ENCODE measurements at places on chromosomes 1 and 21.

GRCh38 chr1:36088577-36089392 lies at the start of gene ADPRS:
Gene ADPRS (plus strand): TSS chr1:36088892. CDS start chr1:36088905, 13 bp downstream.
- H3K27ac ChIP-seq = peak within 1 kb of the TSS; percentile 82
- H3K4me3 ChIP-seq = peak within 1 kb of the TSS; percentile 99
- no peaks in the 10 kb centered on the region for H3K27me3 ChIP-seq
- H3K4me1 ChIP-seq = no peaks in the 10 kb centered on the region
- H3K36me3 ChIP-seq = peaks cover 13% of the 10 kb centered on the region
- DNase-seq = peak; percentile 53

GRCh38 chr1:237976331-237976730 lies 85.6 kb upstream of the ZP4 start:
- no peak for DNase-seq
- H3K27me3 ChIP-seq = no peaks in the 10 kb centered on the region
- H3K4me3 ChIP-seq = no peak overlapping the region
- H3K27ac ChIP-seq = no peak overlapping the region
- no peaks in the 10 kb centered on the region for H3K4me1 ChIP-seq
- no peaks in the 10 kb centered on the region for H3K36me3 ChIP-seq

GRCh38 chr1:57848406-57848805 lies 424.5 kb upstream of the DAB1 start:
- H3K4me1 ChIP-seq = no peaks in the 10 kb centered on the region
- H3K27ac ChIP-seq = no peak overlapping the region

- no peak overlapping the region for H3K27ac ChIP-seq
- H3K36me3 ChIP-seq = no peaks in the 10 kb centered on the region
- no peak overlapping the region for H3K4me3 ChIP-seq
- no peak for DNase-seq
- peaks cover 18% of the 10 kb centered on the region for H3K27me3 ChIP-seq
- H3K4me1 ChIP-seq = no peaks in the 10 kb centered on the region
Observed at GRCh38 chr1:38791892-38792291, 67.7 kb downstream of the RRAGC start.

DNA sequence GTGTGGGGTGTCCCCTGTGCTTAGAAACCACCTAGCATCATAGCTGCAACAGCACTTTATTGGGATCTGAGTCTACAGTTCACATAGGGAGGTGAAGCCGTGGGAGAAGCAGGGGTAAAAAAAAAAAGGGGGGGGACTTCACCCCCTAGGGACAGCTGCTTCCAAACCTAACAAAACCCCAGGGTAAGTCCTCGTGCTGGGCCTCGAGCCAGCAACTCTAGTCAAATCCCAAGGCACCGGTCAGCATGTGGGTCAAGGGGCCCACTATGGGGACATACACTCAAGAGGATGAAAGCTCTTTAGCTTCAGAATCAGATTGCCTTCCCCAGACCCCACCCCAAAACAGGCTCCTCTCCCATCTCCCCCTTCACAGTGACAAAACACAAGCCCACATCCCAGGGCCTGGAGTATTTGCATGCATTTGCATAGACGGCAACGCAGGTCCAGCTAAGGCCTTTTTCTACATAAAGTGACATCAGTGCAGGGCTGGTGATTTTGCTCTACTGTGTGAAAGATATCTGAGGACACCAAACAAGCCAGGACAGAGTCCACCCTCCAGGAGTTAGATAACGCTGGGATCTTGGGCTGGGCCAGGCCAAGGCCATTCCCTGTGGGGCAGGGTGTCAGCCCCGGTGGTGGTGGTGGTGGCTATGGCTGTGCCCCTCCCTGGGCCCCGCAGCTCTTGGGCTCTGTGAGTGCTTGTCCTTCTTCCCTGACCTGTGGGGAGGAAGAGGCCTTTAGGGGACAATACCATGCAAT lies 8.1 kb upstream of the PMVK start:
- no peaks in the 10 kb centered on the region for H3K27me3 ChIP-seq
- no peak for DNase-seq
- H3K4me1 ChIP-seq = peaks cover 6% of the 10 kb centered on the region
- no peaks in the 10 kb centered on the region for H3K36me3 ChIP-seq
- H3K4me3 ChIP-seq = no peak overlapping the region
- H3K27ac ChIP-seq = no peak overlapping the region

GRCh38 chr1:177274687-177275211 lies 104.0 kb downstream of the BRINP2 start:
- H3K27ac ChIP-seq = no peak overlapping the region
- no peaks in the 10 kb centered on the region for H3K36me3 ChIP-seq
- no peak overlapping the region for H3K4me3 ChIP-seq
- no peaks in the 10 kb centered on the region for H3K27me3 ChIP-seq
- no peaks in the 10 kb centered on the region for H3K4me1 ChIP-seq

GRCh38 chr1:173407846-173408245 lies 69.3 kb upstream of the PRDX6 start:
- DNase-seq = no peak
- H3K27ac ChIP-seq = no peak overlapping the region
- H3K36me3 ChIP-seq = no peaks in the 10 kb centered on the region
- H3K27me3 ChIP-seq = no peaks in the 10 kb centered on the region
- no peaks in the 10 kb centered on the region for H3K4me1 ChIP-seq

DNA sequence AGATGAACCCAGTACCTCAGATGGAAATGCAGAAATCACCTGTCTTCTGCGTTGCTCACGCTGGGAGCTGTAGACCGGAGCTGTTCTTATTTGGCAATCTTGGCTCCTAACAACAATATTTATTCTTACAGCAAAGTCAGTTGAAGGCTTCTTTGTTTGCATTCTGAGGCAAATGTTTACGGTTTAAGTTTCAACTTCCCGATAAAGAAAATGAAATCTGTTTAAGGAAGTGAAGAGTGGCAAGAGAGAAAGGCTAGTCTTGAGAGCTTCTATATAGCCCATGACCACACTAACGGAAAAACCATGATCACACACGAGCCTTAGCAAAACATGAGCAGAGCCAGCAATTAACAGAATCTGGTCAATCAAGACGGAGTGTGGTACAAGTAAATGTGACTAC lies 122.6 kb upstream of the ZNHIT6 start:
- no peak for DNase-seq
- no peaks in the 10 kb centered on the region for H3K27me3 ChIP-seq
- H3K4me3 ChIP-seq = no peak overlapping the region
- no peaks in the 10 kb centered on the region for H3K4me1 ChIP-seq
- H3K27ac ChIP-seq = no peak overlapping the region

- no peaks in the 10 kb centered on the region for H3K36me3 ChIP-seq
- no peak overlapping the region for H3K4me3 ChIP-seq
- no peak overlapping the region for H3K27ac ChIP-seq
- no peaks in the 10 kb centered on the region for H3K27me3 ChIP-seq
- no peak for DNase-seq
Observed at GRCh38 chr1:231985296-231986023, 358.9 kb downstream of the DISC1 start.

- H3K36me3 ChIP-seq = no peaks in the 10 kb centered on the region
- no peak overlapping the region for H3K4me3 ChIP-seq
- H3K27ac ChIP-seq = no peak overlapping the region
- H3K27me3 ChIP-seq = no peaks in the 10 kb centered on the region
- H3K4me1 ChIP-seq = no peaks in the 10 kb centered on the region
- no peak for DNase-seq
Observed at GRCh38 chr1:201634261-201634660, 95.3 kb downstream of the NAV1 start.

DNA sequence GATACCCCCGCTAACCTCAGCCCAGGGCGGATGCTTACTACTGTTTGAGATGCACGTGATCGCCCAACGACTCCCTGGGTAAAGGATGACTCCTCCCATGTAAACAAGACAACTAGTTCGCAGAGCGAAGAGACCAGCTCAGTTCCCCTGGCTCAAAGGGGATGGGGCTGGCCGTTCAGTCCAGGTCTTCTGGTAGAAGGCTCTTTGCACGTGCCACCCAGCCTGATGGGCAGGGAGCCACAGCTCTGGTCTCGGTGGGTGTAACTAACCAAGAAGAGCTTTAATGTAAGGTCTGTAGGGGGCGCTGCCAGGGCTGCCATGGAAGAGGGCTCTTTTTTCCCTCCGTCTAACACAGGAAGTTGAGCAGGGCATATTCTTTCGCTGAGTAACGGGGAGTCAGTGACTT lies 49.4 kb upstream of the PARP1 start:
- no peak overlapping the region for H3K27ac ChIP-seq
- no peaks in the 10 kb centered on the region for H3K4me1 ChIP-seq
- H3K36me3 ChIP-seq = no peaks in the 10 kb centered on the region
- H3K4me3 ChIP-seq = no peak overlapping the region
- no peak for DNase-seq

- no peak overlapping the region for H3K4me3 ChIP-seq
- no peaks in the 10 kb centered on the region for H3K27me3 ChIP-seq
- no peaks in the 10 kb centered on the region for H3K36me3 ChIP-seq
- no peak overlapping the region for H3K27ac ChIP-seq
- no peak for DNase-seq
- H3K4me1 ChIP-seq = no peaks in the 10 kb centered on the region
Observed at GRCh38 chr21:23960769-23961168, 1646.5 kb downstream of the MRPL39 start.

DNA sequence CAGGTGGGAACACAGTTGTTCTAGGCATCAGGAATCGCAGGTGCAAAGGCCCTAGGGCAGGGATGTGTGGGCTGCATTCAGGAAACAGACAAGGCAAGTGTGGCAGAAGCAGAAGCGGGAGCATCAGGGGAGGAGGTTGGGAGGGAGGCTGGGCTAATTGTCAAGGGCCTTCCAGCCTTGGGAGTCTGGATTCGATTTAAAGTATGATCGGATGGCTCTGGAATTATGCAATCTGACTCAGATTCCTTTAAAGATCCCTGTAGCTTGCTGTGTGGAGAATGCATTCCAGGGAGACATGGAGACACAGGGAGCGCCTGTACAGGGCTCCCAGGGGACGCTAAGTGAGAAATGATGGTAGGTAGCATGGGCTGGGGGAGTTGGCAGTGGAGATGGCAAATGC lies 86.5 kb downstream of the LACTBL1 start:
- no peak for DNase-seq
- no peak overlapping the region for H3K27ac ChIP-seq
- H3K27me3 ChIP-seq = no peaks in the 10 kb centered on the region
- H3K4me1 ChIP-seq = no peaks in the 10 kb centered on the region
- H3K4me3 ChIP-seq = no peak overlapping the region

DNA sequence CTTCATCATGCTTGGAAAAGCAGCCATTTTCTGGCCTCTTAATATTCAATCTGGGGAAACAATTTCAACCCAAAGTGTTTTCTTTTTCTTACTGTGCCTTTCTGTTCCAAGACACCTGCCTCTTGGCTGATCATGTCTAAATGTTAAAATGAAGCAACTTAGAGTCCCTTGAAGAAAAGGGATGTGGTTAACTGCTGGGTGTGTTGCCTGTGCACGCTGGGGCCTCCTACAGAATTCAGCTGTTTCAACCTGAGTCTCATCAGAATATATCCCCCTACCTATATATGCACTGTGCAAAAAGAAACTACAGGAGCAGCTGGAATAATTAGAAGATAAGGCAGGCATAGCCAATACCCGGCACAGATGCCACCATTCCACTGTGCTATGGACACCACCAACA lies 222.0 kb downstream of the OMA1 start:
- DNase-seq = no peak
- H3K27ac ChIP-seq = no peak overlapping the region

DNA sequence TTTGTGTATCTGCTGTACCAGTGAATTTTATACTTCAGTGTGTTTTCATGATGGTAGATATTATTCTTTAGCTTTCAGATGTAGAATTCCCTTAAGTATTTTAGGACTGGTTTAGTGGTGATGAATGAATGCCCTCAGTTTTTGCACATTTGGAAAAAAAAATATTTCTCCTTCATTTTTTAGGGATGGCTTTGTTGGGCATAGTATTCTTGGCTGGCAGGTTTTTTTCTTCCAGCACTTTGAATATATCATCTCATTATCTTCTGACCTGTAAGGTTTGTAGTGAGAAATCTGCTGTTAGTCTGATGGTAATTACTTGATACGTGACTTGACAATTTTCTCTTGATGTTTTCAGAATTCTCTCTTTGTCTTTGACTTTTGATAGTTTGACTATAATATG lies 66.8 kb downstream of the XPR1 start:
- no peaks in the 10 kb centered on the region for H3K27me3 ChIP-seq
- no peaks in the 10 kb centered on the region for H3K36me3 ChIP-seq
- no peak overlapping the region for H3K4me3 ChIP-seq

DNA sequence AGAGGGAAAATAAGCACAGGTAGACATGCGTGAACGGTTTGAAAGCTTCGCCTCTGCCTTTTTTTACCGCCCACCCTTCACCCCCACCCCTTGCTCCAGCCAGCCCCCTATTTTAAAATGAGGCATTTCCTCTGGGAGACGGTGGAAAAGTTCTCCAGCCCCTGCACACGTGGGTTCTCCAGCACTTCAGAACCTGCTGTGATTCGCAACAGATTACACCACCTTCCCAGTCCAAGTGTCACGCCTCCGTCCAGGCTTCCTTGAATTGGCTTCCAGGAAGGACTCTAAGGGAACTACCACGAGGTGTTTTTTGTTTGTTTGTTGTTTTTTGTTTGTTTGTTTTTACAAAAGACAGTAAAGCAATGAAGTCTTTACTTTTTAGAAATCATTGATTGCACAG lies 2.6 kb downstream of the LRRC7 start:
- H3K27me3 ChIP-seq = peaks cover 7% of the 10 kb centered on the region
- H3K4me3 ChIP-seq = no peak overlapping the region
- no peak for DNase-seq
- no peaks in the 10 kb centered on the region for H3K36me3 ChIP-seq
- no peak overlapping the region for H3K27ac ChIP-seq
- no peaks in the 10 kb centered on the region for H3K4me1 ChIP-seq

GRCh38 chr1:10614377-10615225 lies 139.9 kb downstream of the PEX14 start:
- H3K4me1 ChIP-seq = no peaks in the 10 kb centered on the region
- H3K27me3 ChIP-seq = no peaks in the 10 kb centered on the region
- no peak overlapping the region for H3K4me3 ChIP-seq
- H3K36me3 ChIP-seq = no peaks in the 10 kb centered on the region
- DNase-seq = no peak
- no peak overlapping the region for H3K27ac ChIP-seq

GRCh38 chr1:89360716-89361115 lies 3.1 kb upstream of the GBP6 start:
- no peak overlapping the region for H3K27ac ChIP-seq
- H3K36me3 ChIP-seq = no peaks in the 10 kb centered on the region
- DNase-seq = no peak
- no peak overlapping the region for H3K4me3 ChIP-seq
- H3K4me1 ChIP-seq = no peaks in the 10 kb centered on the region
- H3K27me3 ChIP-seq = peaks cover 2% of the 10 kb centered on the region

DNA sequence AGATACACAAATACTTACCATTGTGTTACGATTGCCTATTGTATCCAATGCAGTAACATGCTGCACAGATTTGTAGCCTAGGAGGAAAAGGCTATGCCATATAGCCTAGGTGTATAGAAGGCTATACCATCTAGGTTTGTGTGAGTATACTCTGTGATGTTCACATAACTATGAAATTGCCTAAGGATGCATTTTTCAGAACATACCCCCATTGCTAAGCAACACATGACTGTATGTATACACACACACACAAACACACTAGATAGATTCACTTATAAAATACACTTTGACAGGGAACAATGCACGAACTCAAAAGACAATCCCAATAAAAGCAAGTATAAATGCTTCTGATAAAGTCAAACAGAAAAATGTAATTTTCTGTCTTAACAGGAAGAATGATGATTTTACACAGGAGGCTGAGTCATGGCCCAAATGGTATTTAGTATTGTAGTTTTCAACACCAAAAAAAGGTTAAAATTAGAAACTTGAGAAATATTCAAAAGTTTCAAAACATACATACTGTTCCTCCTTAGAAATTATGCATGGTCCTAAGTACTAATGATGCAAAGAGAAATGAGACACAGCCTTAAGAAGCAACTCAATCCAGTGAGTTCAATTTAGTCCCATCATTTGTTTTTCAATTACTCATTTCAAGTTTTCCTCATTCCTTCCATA lies 12.2 kb downstream of the FH start:
- DNase-seq = no peak
- H3K27me3 ChIP-seq = no peaks in the 10 kb centered on the region
- H3K27ac ChIP-seq = no peak overlapping the region
- H3K4me1 ChIP-seq = no peaks in the 10 kb centered on the region
- H3K36me3 ChIP-seq = peaks cover 47% of the 10 kb centered on the region
